ENCODE measurements at places on chromosomes 7 and 10.
A peak's percentile ranks its signal among the peaks of the same experiment; 100 is the strongest.

DNA sequence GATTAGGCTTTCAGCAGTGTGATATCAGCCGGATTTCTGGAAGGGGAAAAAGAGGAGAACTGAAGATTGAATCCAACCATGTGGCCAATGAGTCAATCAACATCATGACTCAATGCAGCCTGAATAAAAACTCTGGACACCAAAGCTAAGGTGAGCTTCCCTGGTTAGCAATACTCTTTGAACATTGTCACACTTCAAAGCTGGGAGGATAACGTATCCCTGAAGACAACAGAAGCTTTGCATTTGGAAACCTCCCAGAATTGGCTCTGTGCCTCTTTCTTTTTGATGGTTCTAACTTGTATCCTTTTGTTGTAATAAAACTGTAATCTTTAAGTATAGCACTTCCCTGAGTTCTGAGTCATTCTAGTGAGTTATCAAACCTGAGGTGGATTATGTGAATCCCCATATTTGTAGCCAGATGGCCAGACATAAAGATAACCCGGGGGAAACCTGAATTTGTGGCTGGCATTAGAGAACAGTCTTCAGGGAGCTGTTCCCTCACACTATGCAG lies 284.4 kb downstream of the IPMK start:
- no peak for DNase-seq

- DNase-seq = peak; percentile 17
Measured at GRCh38 chr7:150942001-150942590, 36.0 kb downstream of the KCNH2 start.

GRCh38 chr10:87541114-87541513 lies 36.4 kb downstream of the MINPP1 start:
- DNase-seq = no peak

- no peak for DNase-seq
Measured at GRCh38 chr10:71053169-71053895, 159.0 kb upstream of the UNC5B start.

- DNase-seq = no peak
Measured at GRCh38 chr10:102133373-102134195, 744 bp downstream of the PPRC1 start.

GRCh38 chr7:98687111-98687751 lies 70.1 kb downstream of the NPTX2 start:
- no peak for DNase-seq

- DNase-seq = no peak
Measured at GRCh38 chr10:115903207-115903606, 369.8 kb downstream of the GFRA1 start.

- peak; percentile 69 for DNase-seq
Measured at GRCh38 chr7:25886387-25887240, 265.4 kb upstream of the NFE2L3 start.

- DNase-seq = no peak
Measured at GRCh38 chr7:129110258-129110981, 34.1 kb upstream of the TSPAN33 start.

GRCh38 chr7:107746006-107746405 lies 2.1 kb downstream of the CBLL1 start:
- DNase-seq = no peak

- DNase-seq = no peak
Measured at GRCh38 chr7:1097120-1097504, 9.2 kb downstream of the GPER1 start.

DNA sequence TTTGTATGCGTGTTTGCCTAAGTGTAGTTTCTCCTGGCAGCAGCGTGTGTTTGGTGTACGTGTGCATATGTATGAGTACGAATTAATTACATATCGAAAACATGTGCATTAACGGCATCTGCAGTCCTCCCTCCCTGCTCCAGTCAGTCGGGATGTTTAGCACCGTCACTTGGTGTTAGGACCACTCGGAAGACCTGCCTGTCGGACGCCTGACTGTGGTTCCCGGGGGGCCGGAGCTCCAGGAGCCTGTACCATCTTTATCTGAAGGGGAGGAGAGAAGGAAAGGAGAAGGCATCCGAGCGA lies 1.1 kb upstream of the CNTNAP2 start:
- DNase-seq = no peak

DNA sequence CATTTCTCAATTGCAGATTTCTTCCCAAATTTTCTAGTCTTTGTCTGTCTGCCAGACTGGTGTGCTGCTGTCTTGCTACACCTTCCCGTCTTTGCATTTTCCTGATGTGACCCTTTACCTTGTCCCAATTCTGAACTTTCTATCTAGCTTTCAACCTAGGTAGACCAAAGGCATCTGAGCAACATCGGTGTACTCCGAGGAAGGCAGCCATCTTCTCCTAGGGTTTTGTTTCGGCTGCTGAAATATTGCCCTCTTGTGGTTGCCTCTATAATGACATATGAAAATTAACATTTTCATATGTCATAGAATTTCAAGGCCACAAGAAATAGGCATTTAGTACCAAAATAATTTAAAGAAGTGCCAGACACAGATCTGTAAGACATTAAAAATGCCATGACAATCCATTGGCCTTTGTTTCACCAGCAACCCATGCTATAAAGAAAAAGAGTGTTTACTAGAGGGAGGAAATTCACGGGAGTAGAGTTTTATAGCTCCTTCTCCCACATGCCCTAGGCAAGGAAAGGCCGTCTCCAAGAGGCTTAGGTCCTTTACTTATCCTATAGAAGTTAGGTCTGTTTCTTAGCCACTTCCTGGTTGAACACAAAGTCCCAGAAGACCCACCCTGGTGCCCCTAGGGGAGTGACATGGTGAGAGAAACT lies 23.4 kb downstream of the OR9A2 start:
- no peak for DNase-seq

DNA sequence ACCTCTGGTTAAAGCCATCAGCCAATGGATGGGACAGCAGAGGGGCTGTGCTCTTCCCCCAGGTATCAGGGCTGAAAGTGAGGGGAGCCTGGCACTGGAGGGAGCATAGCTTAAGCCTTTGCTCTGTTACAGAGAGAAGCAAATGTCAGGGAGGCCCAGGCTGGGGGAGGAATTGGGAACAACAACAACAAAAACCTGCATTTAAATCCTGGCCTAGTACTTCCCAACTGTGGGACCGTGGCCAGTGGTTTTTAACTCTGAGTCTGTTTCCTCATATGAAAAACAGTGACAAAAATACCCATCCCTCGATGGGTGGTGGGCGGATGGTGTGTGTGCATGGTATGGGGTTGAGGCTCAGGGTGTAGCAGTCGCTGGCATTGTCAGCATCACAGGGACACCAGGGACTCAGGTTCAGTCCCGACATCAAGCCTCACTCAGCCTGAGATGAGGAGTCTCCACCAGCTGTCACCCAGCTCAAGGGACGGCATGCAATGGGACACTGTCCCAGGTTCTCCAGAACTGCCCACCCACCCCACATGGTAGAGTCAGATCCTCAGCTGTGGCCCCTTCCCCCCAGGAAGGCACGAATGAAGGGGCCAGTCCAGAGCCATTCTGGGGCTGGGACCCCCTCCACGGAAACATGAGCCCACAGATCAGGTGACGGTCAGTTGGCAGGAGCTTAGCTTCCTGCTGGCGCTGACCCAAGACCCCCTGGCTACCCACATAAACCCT lies 74.5 kb downstream of the AFAP1L2 start:
- DNase-seq = no peak

- DNase-seq = no peak
Measured at GRCh38 chr7:141042222-141043193, 27.8 kb upstream of the MRPS33 start.

GRCh38 chr7:7820939-7821338 lies 102.5 kb upstream of the RPA3 start:
- no peak for DNase-seq

DNA sequence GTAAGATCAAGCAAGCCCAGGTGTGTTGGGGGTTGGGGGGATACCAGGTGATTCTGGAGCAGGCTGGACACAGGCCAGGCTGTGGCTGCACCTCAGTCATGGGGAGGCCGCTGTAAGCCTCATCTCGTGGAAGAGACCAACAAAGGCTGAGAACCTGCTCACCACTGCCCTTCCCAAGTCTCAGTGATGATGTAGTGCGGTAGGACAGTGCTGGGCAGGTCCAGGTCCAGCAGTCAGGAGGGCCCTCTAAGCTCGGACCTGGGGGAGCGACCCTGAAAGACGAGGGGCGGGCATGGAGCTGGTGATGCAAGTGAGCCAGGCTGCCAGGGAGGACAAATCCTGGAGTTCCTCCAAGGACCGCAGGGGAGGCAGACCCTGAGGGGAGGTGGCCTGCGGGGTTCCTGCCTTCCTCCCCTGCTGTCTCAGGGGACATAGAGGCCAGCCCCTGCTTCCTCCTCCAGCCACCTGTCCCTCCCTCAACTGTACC lies 3.3 kb upstream of the PWWP2B start:
- DNase-seq = no peak

DNA sequence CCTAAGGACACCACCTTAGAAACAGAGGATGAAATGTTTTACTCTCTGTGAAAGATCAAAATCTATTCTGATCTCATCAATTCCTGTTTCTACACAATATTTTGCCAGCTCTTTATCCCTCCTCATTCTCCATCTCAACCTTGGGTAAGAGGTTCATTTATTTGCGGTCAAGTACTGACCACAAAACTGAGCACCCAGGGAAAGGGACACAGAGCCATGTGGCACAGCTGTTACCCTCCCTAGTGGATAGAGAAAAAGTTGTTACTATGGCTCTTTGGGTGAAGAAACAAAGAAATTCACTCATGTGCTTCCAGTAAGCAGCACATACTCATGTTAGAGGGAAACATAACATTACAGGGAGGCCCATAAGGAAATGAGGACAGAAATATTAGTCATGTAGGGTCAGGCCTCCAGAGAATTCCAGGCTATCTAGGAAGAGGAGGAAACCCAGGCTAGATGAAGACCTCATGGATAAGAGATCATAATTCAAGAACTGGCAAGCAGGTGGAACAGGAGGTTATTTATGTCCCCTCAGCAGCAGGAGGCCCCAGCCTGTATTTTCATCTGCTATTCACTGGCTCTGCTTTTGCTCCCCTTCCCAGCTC lies 114.5 kb downstream of the ATE1 start:
- no peak for DNase-seq

GRCh38 chr7:151615784-151616183 lies 96.1 kb upstream of the RHEB start:
- DNase-seq = no peak

DNA sequence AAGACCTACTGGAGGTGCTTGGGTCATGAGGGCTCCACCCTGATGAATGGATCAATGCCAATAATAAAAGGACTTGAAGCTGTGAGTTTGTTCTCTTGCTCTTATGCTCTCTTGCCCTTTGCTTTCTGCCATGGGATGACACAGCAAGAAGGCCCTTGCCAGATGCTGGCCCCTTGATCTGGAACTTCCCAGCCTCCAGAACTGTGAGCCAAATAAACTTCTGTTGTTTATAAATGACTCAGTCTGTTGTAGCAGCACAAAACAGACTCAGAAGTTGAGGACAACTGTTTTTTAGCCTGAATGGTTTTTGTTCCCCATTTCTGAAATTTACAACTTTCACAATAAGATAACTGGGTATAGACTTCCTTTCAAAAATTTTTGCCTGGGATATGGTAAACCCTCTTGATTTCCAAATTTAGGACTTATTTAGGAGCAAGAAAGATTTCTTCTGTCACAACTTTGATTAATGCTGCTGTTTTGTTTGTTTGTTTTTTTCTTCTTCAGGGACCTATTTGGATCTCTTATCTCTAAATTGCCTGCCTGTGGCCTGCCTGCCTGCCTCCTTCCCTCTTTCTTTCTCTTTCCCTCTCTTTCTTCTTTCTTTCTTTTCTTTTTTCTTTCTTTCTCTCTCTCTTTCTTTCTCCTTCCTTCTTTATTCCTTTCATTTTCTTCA lies 12.1 kb downstream of the ENTPD1 start:
- DNase-seq = no peak

- DNase-seq = no peak
Measured at GRCh38 chr7:471866-472639, 47.6 kb downstream of the PDGFA start.

GRCh38 chr10:49611816-49612512 lies 1.9 kb downstream of the SLC18A3 start:
- no peak for DNase-seq

DNA sequence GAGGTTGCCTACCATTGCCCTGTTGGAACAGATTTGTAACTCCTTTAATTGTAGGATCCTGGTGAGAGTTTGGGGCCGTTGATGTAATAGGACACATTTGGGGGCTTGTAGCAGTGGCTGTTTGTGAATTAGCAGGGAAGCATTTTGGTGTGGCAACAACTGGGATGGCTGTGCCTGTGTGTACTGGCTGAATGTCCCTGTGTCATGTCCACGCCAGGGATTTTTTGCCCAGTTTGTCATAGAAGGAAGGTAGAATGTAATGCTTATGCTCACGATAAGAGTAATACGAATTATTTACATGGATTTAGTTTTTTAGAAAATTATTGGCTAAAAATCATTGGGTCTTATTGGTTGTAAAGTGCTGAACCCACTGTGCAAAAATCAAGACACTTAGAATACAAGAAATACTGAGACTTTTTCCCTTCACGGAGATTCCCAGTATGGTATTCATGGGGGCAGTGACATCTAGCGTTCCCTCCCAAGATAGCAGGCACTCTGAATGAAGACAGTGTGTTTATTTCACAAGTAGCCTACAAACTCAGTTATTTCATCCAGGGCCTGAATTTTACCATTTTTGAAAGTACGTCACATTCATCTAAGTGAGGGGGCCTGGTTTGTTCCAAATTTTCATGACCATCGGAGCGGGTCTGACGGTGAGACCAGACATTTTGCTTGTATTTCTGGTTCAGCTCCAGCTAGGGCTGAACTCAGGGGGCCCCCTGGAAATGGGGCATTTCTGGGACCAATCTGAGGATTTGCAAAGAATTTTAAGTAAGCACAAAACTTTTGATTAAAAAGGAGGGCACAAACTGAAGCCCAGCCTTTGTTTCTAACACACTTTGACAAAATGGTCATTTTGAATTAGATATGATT lies 74.7 kb downstream of the CACNB2 start:
- no peak for DNase-seq

GRCh38 chr10:11080564-11080984 lies 62.9 kb downstream of the CELF2 start:
- no peak for DNase-seq

DNA sequence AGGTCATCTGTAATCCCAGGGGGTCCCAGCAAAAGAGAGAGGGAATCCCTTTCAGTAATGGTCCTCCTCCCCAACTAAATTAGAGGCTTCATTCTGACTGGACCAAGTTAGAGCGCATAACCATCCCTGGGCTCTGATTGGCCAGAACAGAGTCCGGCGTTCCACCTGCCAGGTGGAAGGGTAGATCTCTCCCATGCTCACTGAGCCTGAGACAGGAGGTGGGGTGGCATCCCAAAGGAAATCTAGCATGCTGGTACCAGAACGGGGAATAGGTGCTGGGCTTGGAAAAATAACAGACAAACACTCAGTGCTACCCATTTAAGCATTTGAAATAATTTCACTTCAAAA lies 21.0 kb upstream of the TSPAN33 start:
- no peak for DNase-seq

Data from cerebellar nuclear complex (tissue), 1 donor.